Aorta (tissue), 5 donors: ENCODE measurements at places on chromosomes 5 and 9. TPM values are rescaled to one million over a fixed set of nuclear protein-coding genes. Genes with fewer than 3 reads are reported as not detected.
A peak's percentile ranks its signal among the peaks of the same experiment; 100 is the strongest.

DNA sequence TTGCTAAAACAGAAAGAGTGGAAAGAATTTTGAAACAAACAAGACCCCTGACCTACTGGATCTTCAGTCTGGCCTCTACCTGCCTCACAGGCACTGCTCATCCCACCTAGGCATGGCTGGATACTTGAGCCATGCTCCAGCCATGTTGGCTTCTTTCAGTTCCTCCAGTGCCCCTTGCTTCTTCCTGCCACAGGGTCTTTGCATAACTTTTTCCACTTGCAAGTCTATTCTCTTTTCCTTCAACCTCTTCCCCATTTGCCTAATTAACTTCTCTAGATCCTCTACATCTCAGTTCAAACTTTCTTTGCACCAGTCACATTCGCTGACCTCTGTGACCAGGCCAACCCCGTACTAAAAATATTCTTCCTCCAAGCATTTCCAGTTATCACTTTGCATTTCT, 50.4 kb downstream of the STARD4 start:
- DNase-seq: no peak

- no peak for DNase-seq
Observed at GRCh38 chr5:73444499-73445438, 3.8 kb downstream of the FOXD1 start.

GRCh38 chr5:127311781-127312525, 21.4 kb downstream of the MEGF10 start:
- no peak for DNase-seq

DNA sequence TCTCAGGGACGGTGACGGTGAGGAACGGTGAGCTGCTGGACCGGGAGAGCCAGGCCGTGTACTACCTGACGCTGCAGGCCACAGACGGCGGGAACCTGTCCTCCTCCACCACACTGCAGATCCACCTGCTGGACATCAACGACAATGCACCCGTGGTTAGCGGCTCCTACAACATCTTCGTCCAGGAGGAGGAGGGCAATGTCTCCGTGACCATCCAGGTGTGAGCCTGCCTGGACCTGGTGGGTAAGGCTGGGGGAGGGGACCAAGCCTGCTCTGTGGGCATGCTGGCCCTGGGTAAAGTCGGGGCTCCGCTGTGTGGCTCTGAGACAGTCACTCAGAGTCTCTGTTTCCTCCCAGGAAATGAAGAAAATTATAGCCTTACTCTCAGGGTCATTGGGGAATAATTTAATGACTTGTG, 29.3 kb downstream of the CDHR2 start:
- no peak for DNase-seq

DNA sequence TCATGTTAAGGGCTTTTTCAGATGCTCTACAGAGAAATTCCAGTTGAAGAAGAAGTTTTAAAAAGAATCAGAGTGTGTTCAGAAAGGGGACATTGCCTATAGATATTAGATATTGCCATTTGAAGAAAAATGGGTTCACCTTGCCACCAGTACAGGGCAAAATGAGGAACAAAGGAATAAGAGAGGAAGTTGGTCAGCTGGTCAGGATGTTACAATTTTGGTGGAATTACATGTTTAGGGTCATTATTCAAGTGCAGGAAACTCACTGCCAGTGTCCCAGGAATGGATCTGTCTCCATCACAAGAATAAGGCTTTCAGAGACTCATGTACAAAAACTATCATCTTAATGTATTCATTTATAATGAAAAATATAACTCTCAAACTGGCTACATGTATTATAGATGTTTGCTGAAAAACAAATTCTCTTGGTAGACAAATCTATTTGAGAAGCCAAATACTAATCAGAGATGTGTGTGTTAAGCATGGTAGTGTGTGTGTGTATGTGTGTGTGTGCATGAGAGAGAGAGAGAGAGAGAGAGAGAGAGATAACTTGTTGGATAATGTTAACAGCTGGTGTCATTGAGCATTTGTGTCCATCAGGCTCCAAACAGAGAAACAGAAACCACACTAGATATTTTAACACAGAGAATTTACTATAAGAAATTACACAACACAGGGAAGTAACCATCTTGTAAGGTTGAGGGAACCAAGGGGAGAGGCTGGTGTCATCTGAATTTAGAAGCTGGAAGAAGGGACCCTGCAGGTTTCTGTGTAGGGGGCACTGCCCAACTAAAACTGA, 5.0 kb upstream of the C1QTNF3 start:
- no peak for DNase-seq

DNA sequence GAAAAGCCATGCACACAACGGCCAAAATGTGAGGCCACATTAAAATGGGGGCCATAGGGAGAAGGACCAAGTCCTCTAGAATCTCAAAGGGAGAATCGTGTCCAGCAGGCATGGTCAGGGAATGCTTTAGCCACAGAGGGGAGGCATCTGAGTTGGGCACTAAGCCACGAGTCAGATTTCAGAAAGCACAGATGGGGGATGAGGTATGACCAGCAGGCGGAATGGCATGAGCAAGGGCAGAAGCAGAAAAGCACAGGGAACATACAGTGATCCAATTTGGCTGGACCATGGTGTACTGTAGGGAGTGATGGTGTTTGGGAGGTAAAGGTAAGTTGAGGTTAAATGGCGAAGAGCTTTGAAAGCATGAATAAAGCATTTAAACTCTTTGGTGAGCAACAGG, 214.6 kb downstream of the TLE1 start:
- no peak for DNase-seq

GRCh38 chr5:169943026-169943425, 37.3 kb downstream of the INSYN2B start:
- no peak for DNase-seq

DNA sequence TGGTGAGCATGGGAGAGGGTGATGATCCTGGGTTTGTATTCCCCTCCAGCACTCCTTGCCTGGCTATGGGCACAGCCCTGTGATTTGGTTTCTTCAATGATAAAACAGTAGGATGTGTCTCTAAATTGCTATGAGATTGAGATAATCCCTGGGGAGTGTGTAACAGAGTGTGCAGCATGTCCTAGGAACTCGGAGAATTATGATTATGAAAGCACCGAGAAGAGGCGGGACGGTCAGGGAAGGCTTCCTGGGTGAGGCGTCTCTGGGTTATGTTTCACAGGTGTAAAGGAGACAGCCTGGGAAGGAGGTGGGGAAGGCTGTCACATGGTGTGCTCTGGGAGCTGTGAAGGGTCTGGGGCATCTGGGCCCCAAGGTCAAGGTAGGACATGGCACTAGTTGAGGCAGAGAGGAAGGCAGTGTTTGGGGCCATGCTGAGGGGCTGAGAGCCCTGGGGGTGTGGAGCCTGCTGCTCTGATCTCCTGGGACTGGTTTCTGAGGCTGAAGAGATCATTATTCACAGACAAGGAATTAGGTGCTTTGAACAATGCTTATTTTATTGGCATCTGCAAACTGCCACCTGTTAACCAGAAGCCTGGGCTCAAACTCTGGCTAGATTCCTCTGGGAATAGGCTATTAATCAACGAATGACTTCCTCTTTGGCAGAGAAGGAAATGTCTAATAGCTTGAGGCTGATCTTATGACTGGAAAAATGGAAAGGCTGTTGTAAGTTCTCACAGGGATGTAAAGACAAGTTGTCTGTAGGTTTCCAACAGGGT, 73.8 kb upstream of the IL12B start:
- no peak for DNase-seq

DNA sequence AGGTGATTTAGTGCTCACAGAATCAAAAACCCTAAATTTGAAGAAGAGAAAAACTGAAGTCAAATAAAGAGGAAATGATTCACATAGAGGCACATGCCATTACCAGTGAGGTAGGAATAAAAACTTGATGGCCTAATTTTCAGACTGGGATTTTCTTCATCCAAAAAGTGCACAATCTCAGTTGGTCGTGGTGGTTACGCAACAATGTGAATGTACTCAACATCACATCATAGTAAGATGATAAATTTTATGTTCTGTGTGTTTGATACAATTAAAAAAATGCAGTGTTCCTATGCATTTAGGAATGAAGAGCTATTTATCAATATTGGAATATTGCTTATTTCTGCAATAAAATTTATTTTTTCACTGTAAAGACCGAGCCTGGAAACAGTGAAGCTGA, 60.7 kb downstream of the SV2C start:
- no peak for DNase-seq

GRCh38 chr5:10719965-10720364, 41.1 kb downstream of the DAP start:
- DNase-seq: no peak

GRCh38 chr9:133167769-133168168, 4.1 kb upstream of the GBGT1 start:
- DNase-seq: peak; percentile 55

GRCh38 chr9:68895741-68896478, 118.0 kb downstream of the PRKACG start:
- DNase-seq: no peak

DNA sequence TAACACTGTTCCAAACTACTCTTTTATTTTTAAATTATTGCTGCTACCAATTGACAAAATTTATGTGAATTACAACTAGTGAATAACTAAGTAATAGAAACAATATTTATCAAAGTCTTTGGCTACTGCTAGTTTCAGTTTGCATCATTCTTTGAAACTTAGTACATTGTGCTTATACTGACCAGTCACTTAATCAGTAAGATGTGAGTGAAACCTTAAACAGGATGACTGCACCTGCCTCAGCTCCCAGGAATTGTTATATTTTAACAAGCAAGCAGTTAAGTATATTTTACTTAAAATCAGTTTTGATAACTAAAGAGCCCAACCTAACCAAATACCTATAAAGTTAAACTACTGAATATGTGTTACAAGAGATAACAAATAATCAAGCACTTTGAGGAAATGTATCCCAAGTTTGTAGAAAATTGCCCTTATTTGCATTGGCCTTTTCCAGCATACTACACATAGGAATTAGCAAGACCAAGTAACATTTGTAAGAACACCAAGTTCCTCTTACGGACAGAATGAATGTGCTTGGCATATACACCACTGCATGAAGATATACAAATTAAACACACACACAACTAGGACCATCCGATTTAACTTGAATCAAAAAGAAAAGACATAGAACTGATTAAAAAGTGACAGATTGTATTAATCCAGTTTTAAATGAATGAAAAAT, 545.5 kb upstream of the DAB2 start:
- no peak for DNase-seq

- no peak for DNase-seq
Observed at GRCh38 chr5:74647096-74647495, 6.6 kb upstream of the ENC1 start.

GRCh38 chr9:129624947-129625346, 1.0 kb upstream of the NTMT1 start:
- DNase-seq: no peak

- DNase-seq: peak; percentile 41
Observed at GRCh38 chr5:179316111-179316551, 29.1 kb downstream of the ADAMTS2 start.

- DNase-seq: no peak
Observed at GRCh38 chr5:39256477-39257235, 37.3 kb upstream of the FYB1 start.

DNA sequence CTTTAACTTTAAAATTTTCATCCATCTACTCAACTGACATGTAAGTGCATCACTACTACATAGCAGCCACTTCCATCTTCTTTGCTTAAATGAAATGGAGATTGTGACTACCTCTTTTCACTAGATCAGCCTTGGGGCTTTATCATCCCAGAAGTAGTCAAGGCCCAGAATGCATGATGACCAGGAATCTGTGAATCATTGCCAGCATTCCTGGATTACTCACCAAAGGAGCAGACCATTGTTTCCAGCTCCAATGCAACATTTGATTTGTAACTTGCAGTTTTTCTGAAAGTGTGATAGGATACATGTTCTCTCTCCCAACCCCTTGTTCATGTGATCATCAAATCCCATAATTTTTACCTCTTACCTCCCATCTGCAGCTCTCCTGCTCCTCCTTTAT, 65.1 kb downstream of the PLPPR1 start:
- no peak for DNase-seq

The GRIN3A gene
- 0.13 TPM for total RNA-seq

The CHD1 gene
- 51.8 TPM for total RNA-seq

The OR1Q1 gene
- total RNA-seq: not detected

The PALM2AKAP2 gene
- total RNA-seq: 58.1 TPM

The OCLN gene
- 2.6 TPM for total RNA-seq

The IDNK gene
- total RNA-seq: 1.7 TPM

The IFNA21 gene
- total RNA-seq: not detected

The MRPL50 gene
- total RNA-seq: 8.9 TPM

The GLRA1 gene
- not detected for total RNA-seq

The FCN2 gene
- total RNA-seq: 0.32 TPM
